ENCODE measurements at places on chromosomes 11 and 22.

GRCh38 chr22:32985899-32986765 lies 72.0 kb downstream of the SYN3 start:
- DNase-seq, result peak; percentile 91

GRCh38 chr22:38554281-38554680 lies 15.7 kb downstream of the DMC1 start:
- peak; percentile 39 for DNase-seq

GRCh38 chr22:44782363-44782963 lies 30.1 kb downstream of the ARHGAP8 start:
- DNase-seq, result peak; percentile 41

GRCh38 chr22:20433191-20433590 lies 4.4 kb downstream of the SCARF2 start:
- no peak for DNase-seq

GRCh38 chr11:122983438-122984185 lies 2.0 kb upstream of the BSX start:
- DNase-seq, result no peak
